ENCODE measurements at places on chromosomes 7 and 10.

DNA sequence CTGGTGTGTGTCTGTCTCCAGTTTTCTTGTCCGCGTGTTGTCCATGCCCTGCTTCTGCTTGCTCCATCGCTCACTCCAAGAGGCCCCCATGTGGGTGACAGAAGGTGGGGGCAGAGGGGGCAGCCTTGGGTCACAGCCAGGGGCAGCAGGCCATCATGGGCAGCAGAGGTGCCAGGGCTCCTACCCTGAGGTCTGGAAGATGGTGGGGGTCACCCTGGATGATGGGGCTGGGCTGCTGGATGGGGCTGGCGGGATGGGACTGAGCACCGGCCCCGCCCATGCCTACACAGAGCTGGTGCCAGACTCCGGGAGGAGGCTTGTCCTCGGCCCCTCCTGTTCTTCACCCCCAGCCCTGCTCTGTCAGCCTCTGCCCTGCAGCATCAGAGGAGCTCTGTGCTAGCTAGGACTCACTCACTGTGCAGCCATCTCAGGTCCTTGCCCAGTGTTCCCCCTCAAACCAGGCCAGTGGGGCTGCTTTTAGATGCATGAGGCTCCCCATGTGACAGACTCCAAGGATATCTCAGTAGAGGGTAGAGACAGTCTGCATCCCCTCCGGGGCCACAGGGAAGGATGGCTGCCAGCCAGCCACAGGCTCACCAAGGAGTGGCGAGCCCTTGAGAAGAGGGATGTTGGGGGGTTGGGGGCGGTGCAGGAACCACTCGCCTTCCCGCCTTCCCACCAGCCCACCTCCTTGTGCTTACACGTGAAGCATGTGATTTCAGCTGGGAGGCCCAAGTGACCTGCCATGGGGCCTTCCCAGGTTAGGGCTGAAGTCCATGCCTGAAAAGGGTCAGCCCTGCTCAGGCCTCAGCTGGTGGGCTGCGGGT is 35.5 kb upstream of the PPIF start:
- DNase-seq: no peak

DNA sequence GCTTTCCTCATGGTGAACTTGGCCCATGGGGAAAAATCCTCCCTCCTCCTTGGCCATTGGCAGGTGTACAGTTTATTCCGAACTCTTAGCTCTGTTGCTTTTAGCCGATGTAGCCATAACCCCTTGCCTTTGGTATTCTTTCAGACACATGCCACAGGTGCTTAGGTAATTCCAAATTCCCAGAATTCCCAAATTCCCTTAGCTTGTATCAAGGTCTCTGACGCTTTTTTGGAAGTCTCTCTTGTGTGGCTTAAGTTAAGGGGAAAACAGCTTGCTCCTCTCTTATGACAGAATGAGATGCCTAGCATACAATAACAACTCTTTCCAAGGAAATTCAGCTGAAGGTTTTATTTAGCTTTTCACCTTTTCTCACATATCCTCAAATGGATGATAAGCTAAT is 68.0 kb downstream of the SUGCT start:
- no peak for DNase-seq

GRCh38 chr10:26525586-26525985 is 87.4 kb downstream of the APBB1IP start:
- DNase-seq: no peak

- peak; percentile 93 for DNase-seq
Measured at GRCh38 chr10:46033602-46034011, 3.2 kb upstream of the NCOA4 start.

DNA sequence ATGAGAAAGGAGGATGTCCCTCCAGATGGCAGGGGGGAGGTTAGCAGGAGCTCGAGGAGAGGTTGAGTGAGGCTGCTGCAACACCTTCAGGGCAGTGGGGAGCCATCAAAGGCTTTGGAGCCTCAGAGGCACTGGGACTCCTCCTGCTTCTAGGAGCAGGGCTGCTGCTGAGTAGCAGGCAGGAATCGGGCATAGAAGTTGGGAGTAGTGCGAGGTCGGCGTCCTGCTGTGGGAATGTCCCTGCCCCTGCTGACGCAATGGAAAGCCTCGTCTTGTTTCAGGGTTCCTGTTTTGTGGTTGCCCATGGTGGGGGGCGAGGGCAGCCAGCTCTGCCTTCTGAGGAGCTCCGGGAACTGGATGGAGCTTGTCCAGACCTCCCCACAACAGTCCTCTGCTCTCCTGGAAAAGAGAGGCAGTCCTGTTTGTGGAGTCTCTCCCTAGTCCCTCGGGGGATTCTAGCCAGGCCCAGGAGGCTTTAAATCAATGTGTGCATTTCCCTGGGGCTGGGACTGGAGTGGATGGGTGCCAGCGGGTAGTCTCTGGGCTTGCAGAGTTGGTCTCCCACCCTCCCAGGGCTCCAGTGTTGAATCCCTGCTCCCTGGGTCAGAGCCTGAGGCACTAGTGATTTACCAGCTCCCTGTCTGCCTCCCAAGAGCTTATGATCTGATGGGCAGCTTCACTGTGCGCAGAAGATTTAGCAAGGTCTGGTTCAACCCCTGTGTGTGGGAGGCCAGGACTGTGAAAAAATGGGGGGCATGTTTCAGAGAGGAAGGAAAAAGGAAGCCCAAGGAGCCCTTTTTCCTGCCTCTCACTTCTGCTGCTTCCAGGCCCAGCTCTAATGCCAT is 98.7 kb upstream of the PPIF start:
- no peak for DNase-seq

- no peak for DNase-seq
Measured at GRCh38 chr10:132006966-132007365, 25.2 kb upstream of the BNIP3 start.

DNA sequence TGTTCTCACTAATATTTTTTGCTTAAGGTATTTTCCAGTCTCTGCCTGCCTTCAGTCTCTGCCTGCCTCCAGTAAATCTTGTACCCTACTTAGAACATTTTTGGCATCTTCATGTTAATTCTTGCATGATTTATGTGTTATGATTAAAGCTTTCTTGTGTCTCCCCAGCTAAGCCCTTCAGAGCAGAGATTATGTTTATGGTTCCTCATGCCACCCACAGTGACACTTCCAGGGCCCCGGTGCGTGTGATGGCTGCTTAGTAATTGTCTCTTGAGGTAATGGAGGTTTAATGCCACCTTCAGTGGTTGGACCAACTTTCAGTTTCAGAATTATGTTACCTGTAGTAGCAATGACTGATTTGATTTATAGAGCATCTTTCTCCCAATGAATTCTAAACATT is 70.6 kb upstream of the MET start:
- no peak for DNase-seq

DNA sequence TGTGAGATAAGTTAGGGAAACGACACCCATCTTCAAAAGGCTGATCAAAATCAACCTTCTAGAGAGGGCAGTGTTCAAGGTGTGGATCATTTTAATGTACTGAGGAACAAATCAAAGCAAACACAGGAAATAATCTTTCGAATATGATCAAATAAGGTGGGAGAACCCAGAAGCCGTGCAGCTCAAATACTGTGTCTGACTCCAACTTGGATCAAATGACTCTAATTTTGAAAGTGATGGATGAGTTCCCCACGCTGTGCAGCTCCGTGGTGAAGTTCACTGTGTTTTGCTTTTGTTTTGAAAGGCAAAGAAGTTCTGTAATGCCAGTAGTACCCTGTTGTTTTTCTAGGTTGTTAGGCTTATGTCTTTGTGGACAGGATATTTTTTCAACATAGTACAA is 250.9 kb downstream of the SFMBT2 start:
- no peak for DNase-seq

- no peak for DNase-seq
Measured at GRCh38 chr7:13448243-13448642, 541.2 kb downstream of the ETV1 start.

DNA sequence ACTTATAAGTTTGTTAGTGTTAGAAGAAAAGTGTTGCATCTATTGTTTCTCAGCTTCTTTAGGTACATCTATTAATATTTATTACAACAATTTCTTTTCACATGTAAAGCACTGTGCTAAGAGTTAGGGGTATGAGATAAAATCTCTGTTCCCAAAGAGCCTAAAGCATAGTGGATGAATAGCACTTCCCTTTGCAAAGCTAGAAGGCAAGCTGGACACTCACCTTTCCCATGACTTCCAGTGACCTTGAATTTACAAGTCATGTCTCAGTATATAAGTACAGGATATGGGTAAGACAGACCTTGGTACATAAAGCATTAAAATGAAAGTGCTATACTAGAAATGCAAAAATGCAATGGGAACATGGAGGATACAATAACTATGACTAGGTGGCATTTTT is 8.7 kb downstream of the CNNM1 start:
- no peak for DNase-seq
